ENCODE measurements at places on chromosomes 5 and 9. TPM values are rescaled to one million over a fixed set of nuclear protein-coding genes. Genes with fewer than 3 reads are reported as not detected.

MLANA gene
- not detected for polyA plus RNA-seq

DNAJB5 gene
- polyA plus RNA-seq = 90.2 TPM

FOXD4 gene
- 2.3 TPM for polyA plus RNA-seq

TMEFF1 gene
- 295 TPM for polyA plus RNA-seq

IL11RA gene
- 98.5 TPM for polyA plus RNA-seq

CCNI2 gene
- polyA plus RNA-seq = not detected

CARTPT gene
- polyA plus RNA-seq = not detected

TMEM174 gene
- polyA plus RNA-seq = not detected

STPG3 gene
- not detected for polyA plus RNA-seq

DDX4 gene
- polyA plus RNA-seq = 0.54 TPM
